ENCODE measurements at places on chromosomes 12 and 14.

- DNase-seq, result no peak
Measured at GRCh38 chr14:106619606-106620005, 1093.2 kb downstream of the TMEM121 start.

- no peak for DNase-seq
Measured at GRCh38 chr12:7060353-7060954, at the start of gene C1S. Gene C1S, plus strand, starts transcription at chr12:7060718. Its CDS starts 1,195 bp downstream, at chr12:7061913.

- DNase-seq, result no peak
Measured at GRCh38 chr12:5220835-5221234, 177.2 kb downstream of the KCNA5 start.

- no peak for DNase-seq
Measured at GRCh38 chr12:48031135-48031960, 27.1 kb upstream of the COL2A1 start.

DNA sequence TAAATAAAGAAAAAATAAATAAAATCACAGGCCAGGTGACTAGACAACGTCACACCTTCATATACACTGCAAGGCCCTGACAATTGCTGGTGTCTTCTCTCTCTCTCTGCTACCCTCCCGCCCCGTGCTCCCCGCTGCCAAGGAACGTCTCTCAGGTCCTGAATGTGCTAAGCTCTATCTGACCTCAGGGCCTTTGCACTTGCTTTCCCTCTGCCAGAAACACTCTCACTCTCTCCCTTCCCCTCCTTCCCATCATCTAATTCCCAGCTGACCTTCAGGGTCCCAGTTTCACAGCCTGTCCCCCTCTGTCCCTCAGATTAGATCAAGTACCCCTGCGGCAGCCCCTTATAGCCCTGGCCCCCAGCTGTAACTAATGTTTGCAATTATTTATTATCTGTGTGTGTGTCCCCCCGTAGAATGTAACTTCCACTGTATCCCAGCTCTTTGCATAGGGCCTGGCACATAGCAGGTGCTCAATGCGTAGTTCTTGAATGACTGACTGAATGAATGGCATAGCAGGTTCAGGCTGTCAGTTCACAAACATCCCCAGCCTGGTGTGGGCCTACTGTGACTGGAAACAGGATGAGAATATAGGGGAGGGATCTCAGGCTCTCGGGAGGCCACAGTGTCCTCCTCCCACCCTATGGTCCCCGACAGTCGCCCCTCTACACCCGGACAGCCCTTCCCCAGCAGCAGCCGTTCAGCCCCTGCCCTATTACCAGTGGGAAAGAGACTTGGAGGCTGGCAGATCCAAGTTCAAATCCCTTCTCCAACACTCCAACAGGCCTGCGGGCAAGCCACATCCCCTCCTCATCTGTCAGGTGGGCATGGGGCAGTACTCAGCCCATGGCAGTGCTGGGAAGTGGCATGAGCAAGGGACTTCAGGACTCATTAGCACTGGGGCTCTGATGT lies 6.6 kb downstream of the BEGAIN start:
- DNase-seq, result no peak

- DNase-seq, result no peak
Measured at GRCh38 chr12:18696971-18697602, 40.7 kb downstream of the PLCZ1 start.

GRCh38 chr12:73124480-73124879 lies 852.3 kb downstream of the TRHDE start:
- DNase-seq, result no peak

DNA sequence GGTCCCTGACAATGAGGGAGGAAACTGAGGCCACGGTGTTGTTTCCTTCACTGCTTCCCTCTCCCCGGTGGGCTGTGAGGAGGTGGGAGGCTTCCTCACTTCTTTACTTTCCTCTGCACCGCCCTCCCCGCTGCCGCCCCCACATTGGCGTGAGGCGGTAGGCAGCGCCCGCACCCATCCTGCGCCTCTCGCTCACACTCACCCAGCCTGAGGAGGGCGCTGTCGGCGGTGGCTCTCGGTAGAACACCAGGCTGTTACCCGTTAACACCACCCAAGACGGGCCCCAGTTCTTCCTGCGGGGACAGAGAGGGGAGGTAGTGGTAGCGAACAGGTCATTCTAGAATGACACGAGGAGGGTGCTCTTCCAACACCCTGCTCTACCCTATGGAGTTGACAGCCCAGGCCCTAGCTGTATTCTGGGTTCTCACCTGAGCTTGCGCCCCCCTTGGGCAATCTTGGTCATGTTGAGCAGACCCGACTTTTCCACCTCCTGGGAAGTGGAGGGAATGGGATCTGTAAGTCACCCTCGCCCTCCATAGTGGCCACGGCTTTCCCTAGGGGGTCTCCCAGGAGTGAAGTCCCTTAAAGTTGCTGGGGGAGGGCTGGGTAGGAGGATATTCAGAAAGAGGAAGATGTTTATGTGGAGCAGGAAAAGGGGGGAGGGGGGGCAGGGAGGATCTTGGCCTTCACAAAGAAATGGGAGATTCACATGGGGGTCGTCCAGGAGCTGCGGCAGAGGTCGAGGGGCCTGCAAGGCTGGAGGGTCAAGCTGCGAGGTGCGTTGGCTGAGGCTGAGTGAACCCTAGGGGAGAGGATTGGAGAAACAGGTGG lies 3.3 kb downstream of the ARHGAP9 start:
- peak; percentile 87 for DNase-seq

- DNase-seq, result peak; percentile 61
Measured at GRCh38 chr14:106506881-106507305, 980.5 kb downstream of the TMEM121 start.

- no peak for DNase-seq
Measured at GRCh38 chr12:1801303-1801975, 18.9 kb upstream of the LRTM2 start.

- DNase-seq, result no peak
Measured at GRCh38 chr12:51071663-51072062, 11.7 kb downstream of the CSRNP2 start.

DNA sequence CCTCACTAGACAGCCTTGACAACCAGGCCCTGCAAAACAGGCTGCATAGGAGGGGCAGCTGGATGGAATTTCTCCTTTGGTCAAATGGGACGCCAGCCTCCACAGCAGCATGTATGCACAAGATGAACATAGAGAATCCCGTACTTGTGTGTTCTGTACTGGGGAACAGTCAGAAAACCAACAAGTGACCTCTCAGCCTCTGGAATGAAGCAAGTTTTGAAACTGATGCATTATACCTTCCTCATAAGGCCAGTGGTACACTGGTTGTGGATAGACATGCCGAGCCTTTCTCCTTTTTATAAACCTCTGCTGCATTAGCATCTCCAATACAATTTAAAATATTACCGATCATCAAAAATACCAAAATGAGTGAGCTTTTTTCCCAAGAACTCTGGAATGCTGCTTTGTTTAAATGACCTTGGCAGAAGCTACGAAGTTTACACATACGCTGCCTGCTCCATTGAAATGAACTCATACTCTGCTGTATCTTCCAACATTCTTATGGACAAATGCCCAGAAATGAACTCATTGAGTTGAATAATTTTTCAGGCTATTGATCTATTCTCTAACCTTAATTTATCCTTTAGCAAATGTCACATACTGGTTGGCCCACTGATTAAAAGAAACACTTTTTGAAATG lies 47.6 kb upstream of the FERMT2 start:
- DNase-seq, result no peak

DNA sequence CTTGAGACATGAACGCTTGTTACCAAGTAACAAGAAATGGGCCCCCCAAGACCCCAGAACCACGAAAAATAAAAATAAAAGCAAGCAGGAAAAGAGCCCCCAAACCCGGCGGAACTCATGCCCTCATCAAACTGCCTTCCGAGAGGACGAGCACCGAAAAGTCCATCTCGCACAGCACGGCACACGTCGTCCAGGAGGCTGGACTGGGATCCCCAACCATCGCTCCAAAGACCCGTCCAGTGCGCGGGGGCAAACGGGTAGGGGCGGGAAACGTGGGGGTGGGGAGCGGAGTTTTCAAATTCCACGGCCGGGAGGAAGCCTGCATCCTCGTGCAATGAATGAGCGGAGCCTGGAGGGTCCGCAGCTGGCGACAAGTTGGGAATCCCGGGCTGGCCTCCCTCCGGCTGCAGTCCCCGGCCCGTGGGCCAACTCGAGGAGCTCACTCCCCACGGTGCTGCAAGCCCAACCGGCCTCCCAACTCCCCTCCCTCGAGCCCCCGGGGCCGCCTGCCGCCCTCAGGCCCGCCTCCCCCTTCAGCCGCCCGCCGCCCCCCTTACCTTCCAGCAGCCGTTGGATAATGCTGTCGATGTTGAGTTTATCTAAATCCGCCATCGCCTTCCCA lies 484 bp downstream of the PPP1CC start:
- peak; percentile 14 for DNase-seq

GRCh38 chr14:76323331-76324050 lies 52.4 kb upstream of the ESRRB start:
- no peak for DNase-seq

DNA sequence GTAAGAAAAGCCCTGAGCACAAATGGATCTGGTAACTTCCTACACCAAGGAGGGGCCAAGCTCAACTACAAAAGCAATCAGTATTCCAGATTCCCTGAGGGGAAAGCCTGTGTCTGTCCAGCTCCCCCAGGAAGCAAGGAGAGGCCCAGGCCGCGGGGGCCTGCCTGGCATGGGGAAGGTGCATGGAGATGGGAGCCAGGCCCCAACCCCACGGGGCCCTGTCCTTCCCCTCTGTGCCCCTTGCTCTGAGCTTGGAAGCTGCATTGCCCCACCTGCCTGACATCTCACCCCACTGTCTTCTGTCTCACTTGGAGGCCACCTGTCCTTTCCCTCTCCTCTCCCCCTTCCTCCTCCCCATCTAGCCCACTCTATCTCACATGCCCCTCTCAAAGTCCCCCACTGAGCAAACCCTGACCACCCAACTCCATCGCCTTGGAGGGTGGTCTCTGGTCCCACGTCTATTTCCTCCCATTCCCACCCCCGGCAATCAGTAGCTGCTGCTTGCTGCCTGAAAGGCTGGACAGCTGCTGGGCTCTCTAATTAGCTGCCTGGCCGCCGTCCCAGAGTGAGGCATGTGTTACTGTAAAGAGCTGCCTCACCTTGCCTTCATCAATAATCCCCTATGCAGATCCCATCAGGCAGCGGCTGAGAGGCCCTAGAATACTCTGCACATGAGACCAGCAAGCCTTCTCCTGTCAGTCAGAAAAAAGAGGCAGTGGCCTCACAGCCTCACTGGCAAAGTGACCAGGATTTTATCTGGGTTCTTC lies 3.4 kb upstream of the TMEM229B start:
- DNase-seq, result no peak

GRCh38 chr12:124764451-124764850 lies 99.2 kb downstream of the SCARB1 start:
- no peak for DNase-seq

GRCh38 chr12:122860040-122860853 lies 25.0 kb downstream of the HIP1R start:
- peak; percentile 77 for DNase-seq

- DNase-seq, result no peak
Measured at GRCh38 chr14:51963286-51963685, 26.1 kb upstream of the RTRAF start.

Data from activated T-cell treated with anti-CD3 and anti-CD28 coated beads, Interleukin-2, amount 50 U/mL, for 72 hours (primary cell).